ENCODE measurements at places on chromosomes 1 and 21. TPM values are rescaled to one million over a fixed set of nuclear protein-coding genes. Genes with fewer than 3 reads are reported as not detected.

DNA sequence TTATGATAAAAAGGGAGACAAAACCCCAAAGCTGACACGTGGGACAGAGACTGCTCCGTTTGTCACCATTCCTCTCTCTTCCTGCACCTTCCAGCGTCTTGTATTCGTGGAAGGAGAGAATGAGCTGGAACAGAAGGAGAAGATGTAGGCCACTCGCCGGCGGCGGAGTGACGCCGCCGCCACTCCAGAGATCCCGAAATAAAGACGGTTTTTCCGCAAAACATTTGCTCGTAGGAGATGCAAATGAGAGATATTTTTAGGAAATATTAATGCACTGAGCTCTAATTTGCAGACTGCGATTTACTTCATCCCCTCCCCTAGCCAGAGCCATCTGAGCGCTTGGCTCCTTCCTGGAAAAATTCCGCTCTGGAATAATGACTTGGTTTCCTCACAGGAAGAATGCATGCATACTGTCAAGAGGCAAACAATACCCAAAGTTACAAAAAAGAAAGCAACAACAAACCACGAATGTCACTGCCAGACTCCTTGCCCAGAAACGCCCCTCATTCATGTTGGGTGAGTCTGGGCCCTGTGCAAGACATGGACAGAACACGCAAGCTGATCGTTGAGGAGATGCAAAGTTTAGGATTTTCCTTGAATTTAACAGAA lies 18.0 kb upstream of the ADARB1 start:
- no peak for DNase-seq

DNA sequence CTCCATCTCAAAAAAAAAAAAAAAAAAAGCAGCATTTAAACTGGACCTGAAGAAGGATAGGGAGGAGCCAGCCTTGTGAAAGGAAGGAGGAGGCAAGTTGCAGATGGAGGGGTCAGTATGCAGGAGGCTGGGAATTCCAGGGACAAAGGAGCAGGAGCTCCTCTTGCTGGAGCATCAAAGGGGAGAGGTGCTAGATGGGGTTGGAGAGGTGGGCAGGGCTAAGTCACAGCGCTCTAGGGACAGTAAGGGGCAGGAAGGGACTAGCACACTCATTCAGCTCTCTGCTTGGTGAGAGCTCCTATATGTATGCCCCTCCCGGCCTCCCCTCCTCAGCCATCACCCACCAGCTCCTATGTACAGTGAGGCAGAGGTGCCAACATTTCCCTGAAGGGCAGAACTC lies 26.8 kb downstream of the MAP7D1 start:
- no peak for DNase-seq

DNA sequence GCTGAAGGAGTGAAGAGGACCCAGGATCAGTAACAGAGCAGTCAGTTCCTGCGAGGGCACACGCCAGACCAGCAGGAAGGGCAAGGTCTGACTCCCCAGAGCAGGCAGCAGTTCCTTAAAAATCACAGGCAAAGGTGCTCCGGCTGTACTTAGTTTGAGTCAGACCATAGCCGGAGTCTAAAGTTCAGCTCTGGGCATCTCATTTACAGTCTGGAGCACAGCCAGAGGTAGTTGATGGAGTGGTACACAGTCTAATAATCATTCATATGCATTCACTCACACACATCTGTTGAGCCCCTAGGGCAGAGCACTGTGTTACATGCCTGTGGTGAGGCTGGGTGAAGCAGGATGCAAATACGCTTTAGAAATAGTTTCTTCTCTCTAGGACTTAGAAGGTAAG lies 7.3 kb upstream of the AMIGO1 start:
- DNase-seq = no peak

DNA sequence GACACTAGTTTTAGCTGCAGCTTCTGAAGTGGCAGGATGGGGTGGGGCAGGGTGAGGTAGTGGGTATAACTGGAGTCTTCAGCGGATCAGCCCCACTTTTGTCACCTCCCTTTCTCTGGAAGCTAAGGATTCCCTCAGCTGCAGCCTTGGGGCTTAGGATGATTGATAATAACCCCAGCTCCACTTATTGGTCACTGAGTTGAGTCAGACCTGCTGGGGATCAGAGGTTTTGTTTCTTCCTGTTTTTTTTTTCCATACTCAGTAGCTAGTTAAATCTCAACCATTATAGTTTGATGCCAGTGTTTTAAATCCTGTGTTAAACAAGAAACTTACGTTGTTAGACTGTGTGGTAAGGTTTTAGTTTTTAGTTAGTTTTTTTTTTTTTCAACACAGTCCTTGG lies 57.2 kb downstream of the LAMC1 start:
- DNase-seq = no peak

DNA sequence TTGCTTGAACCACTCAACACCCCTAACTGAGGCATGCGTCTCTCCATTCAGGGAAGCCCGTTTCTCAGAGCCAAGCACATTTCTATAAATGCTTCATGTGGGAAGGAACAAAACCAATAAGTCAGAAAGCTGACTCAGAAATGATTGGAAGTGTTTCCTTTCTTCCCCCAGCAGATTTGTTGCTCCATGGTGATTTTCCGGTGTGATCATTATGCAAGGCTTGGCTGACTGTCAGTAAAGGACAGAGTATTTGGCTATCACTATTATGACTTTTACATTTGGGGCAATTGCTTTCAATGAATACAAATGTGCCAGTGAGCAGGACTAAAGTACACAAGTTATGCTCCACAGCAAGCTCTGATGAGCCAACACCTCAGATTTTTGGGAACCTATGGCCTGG lies 53.3 kb upstream of the ZC3H11B start:
- no peak for DNase-seq

- DNase-seq = no peak
Observed at GRCh38 chr1:99246152-99246551, 18.1 kb upstream of the PLPPR4 start.

- DNase-seq = no peak
Observed at GRCh38 chr1:68015369-68015768, 35.1 kb downstream of the DIRAS3 start.

DNA sequence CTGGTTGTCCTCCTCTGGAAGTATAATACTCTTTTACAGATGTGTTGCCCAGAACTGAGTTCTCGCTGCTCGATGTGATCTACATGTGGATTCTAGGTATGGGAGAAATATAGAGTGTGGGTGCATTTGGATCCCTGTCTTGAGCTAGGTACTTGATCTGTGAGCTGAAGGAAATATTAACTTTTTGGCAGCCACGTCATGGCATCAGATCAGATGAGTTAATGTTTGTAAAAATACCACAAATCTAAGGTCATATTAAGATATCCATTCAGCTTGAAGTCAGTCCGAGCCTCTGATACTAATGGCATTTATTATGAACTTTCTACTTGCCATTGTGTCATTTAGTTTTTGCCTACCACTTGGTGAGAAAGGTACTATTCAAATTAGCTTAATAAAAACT lies 24.6 kb downstream of the MAPKAPK2 start:
- no peak for DNase-seq

DNA sequence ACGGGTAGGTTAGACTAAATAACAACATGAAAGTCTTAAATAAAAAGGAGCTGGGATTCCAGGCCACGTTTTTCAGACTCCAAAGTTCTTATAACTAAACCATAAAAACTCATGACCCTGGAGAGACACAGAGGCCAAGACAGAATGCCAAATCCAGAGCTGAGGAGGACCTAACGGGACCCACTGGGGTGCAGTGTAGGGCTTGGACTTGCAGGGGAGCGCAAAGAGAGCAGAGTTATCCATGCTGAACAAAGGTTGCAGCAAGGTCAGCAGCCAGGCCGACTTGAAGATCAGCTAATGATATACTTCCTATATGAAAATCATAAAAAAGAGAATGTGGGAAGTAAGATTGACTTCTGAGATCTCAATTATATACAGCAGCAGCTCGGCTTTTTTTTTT lies 237.1 kb downstream of the TM2D1 start:
- no peak for DNase-seq

DNA sequence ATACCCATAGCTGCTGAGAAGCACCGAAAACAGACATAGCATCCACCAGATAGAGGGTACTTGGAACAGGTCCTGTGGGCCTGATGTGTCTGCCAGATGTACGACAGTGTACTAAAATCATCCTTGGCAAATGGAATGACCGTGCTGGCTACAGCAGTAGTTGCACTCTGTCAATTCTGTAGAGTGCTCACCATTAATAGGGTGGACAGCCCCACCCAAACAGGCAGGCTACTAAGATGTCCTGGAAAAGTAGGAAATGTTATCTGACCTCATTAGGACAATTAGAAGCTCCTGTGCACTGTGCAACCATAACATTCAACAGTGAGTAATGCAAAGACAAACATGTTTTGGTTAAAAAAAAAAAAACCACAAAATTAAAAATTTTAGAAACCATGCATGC lies 106.2 kb downstream of the PTPN14 start:
- no peak for DNase-seq

- no peak for DNase-seq
Observed at GRCh38 chr1:239778208-239778813, 313.4 kb upstream of the FMN2 start.

DNA sequence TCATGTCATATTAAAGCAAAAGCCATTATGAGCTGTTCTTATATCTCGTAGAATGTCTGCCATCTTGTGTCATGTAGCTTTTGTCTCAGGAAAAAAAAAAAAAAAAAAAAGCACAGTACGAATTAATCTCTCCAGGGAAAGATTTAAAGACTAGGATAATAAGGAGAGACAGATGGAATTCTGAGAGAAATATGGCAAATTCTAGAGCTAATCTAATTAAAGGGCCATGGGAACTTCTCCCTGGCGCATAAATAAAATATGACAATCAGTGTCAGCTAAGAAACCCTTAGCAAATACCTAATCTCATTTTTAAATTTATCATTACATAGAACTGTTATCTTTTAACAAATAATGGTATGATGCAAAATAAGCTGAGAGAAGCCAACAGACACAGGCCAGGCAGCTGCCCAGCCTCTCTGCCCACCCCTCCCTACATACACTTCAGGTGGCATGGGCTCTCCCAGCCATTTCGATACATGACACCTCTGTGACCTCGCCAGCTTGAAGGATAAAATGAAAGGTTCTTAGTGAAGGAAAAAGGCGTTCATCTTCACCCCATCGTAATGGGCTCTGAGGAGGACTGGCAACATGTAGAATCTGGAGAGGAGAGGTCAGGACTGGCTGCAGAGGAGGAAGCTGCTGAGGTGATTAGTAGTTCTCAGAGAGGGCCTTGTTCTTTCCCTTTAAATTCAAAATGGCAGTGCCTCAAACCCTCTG lies 39.8 kb downstream of the DISC1 start:
- no peak for DNase-seq

GRCh38 chr1:180380259-180381183 lies 121.9 kb downstream of the ACBD6 start:
- DNase-seq = no peak

GRCh38 chr1:210252621-210253051 lies 20.0 kb downstream of the SERTAD4 start:
- no peak for DNase-seq

DNA sequence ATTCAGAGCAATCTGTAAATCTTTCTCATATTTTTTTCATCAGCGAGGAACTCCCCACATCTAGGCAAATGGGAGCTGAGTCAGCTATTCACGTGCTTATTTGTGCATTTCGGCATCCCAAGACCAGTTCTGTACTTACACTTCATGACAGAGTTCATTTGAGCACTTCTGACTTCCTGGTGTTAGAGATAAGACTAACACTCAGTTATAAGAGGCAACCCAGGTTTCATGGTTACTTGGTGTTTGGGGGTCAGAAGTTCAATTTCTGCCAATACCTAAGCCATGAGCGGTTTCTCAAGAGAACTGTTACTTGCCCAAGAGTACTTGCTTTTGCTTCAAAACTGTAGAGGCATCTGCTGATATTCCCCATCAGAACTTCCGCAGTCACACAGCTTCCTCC lies 24.1 kb upstream of the DESI2 start:
- DNase-seq = no peak

DNA sequence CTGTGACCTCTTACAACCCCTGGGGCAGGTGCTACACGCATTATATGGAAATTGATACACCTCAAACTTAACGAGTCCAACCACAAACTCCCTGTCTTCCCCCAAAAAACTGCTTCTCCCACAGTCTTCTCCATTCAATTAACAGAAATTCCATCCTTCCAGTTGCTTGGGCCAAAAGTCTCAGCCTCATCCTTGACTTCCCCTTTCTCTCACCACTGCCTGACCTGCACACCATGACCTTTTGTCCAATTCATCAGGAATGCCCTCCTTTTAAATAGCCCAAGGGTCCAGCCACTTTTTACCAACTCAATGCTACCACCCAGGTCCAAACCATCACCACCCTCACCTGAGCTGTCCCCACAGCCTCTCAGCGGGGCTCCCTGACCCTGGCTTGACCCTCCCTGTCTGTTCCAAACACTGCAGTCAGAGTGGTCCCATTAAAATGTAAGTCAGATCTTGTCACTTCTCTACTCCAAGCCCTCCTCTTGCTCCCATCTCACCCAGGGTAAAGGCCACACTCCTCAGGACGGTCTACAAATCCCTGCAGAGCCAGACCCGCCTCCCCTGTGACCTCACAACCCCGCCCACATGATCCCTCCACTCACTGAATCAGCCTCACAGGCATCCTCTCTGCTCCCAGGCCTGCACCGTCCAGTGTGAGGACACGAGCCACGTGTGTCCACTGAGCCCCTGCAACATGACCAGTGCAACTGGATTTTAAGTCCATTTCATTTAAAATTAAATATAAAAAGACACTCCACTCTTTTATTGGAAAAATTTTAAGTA lies 18.5 kb downstream of the KCNN3 start:
- DNase-seq = no peak

DNA sequence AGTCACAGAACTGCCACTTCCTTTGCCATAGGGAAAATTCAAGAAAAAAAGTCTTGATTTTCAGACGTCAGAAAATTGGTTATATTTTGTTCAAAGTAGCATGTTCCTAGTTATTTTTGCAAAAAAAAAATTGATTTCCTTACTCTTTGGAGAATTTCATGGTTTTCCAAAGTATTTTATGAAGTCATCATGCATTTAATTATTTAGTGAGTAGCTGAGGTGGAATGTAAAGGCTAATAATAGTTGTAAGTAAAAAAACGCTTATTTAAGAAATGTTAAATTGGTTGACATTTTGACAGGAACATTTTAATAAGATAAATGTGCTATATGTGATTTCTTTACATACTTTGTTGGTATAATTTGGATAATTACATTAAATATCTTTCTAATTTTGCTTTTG lies 20.8 kb downstream of the TSEN15 start:
- DNase-seq = no peak

- DNase-seq = no peak
Observed at GRCh38 chr1:37947364-37947763, 511 bp upstream of the INPP5B start.

GRCh38 chr1:46369542-46370213 lies 24.4 kb upstream of the FAAH start:
- no peak for DNase-seq

- no peak for DNase-seq
Observed at GRCh38 chr1:189782295-189782694, 695.4 kb downstream of the BRINP3 start.

GRCh38 chr1:236948381-236948780 lies 55.9 kb downstream of the MT1HL1 start:
- no peak for DNase-seq

Gene IVNS1ABP
- 51.0 TPM for total RNA-seq

Gene MTR
- total RNA-seq = 32.3 TPM

Gene FALEC
- 2.2 TPM for total RNA-seq

Gene LRRC8C
- total RNA-seq = 14.6 TPM

Gene PPIE
- 45.9 TPM for total RNA-seq

Gene KLHDC8A
- total RNA-seq = not detected

Gene RNPC3
- 41.0 TPM for total RNA-seq

Gene KRTAP6-3
- not detected for total RNA-seq

Gene SFN
- not detected for total RNA-seq
